ENCODE measurements at places on chromosomes 4 and X. TPM values are rescaled to one million over a fixed set of nuclear protein-coding genes. Genes with fewer than 3 reads are reported as not detected.

GRCh38 chr4:116332508-116332907, 752.9 kb downstream of the TRAM1L1 start:
- DNase-seq: no peak

XAGE1A gene
- not detected for total RNA-seq

GRCh38 chr4:147954850-147955249, 223.0 kb downstream of the ARHGAP10 start:
- no peak for DNase-seq

DNA sequence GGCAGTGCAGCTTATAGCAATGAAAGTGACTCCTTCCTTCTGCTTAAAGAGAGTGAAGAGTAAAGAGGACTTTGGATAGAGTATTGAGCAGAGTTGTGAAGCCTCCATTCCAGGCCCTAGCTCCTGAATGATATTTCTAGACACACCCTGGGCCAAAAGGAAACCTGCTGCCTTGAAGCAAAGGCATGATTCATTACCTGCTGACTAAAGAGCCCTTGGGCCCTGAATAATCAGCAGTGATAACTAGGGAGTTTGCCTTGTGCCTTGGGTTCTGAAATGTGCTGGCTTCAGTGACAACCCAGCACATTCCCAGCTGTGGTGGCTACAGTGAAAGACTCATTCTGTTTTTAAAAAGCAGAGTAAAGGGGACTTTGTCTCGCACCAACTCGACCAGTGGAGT, 49.2 kb downstream of the STPG2 start:
- DNase-seq: peak; percentile 68

OPRPN gene
- not detected for total RNA-seq

AKAP4 gene
- total RNA-seq: not detected

RBM47 gene
- 47.6 TPM for total RNA-seq

- DNase-seq: no peak
Measured at GRCh38 chrX:124719060-124719459, 372.7 kb downstream of the SH2D1A start.

- no peak for DNase-seq
Measured at GRCh38 chrX:49060914-49061313, 2.1 kb downstream of the CCDC120 start.

- DNase-seq: peak; percentile 39
Measured at GRCh38 chr4:28357990-28358389, 1497.3 kb downstream of the STIM2 start.

FAM9B gene
- 0.07 TPM for total RNA-seq
